ENCODE measurements at places on chromosomes 5 and 9. TPM values are rescaled to one million over a fixed set of nuclear protein-coding genes. Genes with fewer than 3 reads are reported as not detected.

GRCh38 chr5:140251527-140251973 lies 51.4 kb downstream of the PFDN1 start:
- peak; percentile 75 for DNase-seq

DNA sequence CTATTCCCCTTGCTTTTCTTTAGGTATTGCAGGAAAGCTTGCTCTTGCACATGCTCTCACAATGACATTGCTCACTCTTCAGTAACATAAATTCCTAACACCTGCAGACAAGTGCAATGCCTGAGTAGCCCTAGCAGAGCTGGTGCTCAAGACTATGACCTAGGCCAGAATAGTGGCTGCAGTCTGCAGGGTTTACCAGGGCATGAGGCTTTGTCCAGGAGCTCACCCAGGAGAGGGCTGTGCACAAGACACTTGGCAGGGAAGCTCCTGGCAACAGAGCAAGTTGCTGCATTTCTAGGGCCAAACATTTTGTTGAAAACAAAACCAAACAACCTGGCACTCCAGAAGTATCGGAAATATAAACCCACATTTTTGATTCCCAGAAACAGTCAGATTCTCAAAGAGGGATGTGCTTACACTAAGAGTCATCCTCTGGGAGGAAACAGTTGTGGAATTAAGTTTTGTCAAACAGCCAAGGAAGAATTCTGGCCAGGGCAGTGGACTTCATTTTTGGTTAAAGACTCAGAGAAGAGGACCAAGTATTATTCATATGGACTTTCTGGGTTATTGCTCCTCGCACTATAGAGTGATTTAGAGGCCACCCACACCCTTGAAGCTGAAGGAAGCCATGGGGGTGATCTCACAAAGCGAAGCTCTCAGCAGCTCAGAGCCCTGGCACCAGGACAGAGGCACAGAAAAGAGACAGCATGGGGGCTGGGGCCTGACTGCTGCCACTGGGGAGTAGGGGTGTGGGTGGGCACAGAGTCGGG lies 44.9 kb downstream of the MACROH2A1 start:
- no peak for DNase-seq

DNA sequence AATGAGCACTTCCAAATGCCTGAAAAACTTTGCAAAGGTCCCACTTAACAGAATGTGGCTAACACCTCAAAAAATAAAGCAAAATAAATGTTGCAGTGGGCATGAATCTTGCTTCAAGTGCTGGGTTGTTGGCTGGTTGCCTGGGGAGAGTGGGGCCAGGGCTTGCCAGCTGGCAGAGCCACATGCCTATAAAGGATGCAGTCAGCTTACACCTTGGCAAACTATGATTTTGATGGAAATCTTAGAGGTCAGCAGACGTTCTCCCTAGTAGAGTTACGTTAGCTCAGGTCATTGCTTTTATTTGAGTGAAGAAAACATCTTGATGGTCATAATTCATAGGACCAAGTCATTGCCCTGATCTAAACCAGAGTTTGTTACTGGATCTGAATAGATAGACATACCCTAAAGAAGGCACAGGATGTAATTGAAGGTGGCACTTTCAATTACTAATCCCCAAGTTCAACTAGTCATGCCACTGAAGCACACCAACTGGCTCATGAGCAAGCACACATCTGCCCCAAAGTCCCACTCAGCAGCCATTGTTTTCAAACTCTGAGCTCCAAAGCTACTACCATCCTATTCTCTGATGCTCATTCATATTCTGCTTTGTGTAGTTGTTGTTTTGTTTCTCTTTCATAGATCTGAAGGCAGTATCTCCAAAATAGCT lies 51.2 kb upstream of the ZSWIM6 start:
- DNase-seq, result peak; percentile 53

Gene SURF2
- polyA plus RNA-seq, result 26.6 TPM

GRCh38 chr5:43429706-43430105 lies 17.5 kb upstream of the CCL28 start:
- no peak for DNase-seq

Gene CYLC2
- not detected for polyA plus RNA-seq

DNA sequence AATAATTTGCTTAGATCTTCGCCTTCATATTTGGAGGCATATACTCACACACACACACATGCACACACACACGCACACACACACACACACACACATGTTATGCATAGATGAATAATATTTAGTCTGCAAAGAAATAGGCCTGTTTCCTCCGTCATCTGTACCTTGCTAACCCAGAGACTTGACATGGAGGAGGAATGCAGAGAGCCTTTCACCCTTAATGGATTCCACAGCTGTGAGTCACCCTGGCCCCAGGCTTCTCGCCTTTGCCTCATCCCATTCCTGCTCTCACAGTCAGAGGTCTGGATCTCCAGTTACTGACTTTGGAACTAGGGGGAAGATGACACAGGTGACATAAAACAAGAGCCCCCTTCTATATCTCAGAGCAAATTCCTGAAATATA lies 29.7 kb downstream of the ZNF462 start:
- no peak for DNase-seq

Gene NRG2
- not detected for polyA plus RNA-seq

Data from aorta (tissue), 5 donors.